Stimulated activated CD4-positive, alpha-beta T cell treated with anti-CD3 and anti-CD28 coated beads, Interleukin-1b, Interleukin-23, amount 100 ng/mL, for 48 hours (primary cell): ENCODE measurements at places on chromosomes 3 and 15.

DNA sequence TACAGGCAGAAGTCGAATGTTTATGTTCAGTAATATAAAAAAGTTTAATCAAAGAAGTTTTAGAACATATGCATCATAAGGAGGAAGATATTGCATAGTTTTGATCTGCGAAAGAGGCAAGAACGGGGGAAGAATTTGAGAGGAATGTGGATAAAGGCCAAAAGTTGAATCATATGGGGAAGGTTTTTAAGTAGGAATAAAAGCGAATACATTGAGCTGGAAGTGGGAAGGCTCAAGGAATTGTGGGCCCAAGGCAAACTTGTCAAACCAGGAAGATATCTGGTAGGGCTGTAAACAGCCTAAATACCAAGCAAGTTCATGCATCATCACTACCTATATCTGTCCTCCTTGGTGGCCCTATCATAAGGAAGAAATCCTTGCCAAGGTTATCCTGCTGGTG, 186.9 kb downstream of the MAGI1 start:
- DNase-seq, result no peak

DNA sequence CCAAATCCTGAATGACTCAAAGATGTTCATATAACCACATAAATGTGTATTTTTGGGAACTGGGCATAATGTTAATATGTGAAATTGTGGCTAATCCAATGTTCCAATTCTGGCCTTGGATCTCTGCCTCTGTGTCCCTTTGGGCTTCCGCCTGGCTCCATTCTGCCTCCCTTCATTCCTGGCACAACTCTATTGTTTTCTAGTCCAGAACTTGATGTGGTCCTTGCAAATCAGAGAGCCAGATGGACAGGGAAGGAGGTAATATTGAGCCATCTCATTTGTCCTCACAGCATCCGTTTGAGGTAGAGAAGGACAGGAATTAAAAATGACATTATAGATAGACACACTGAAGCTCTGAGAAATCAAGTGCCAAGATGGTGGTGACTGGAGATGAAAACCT, 355.7 kb upstream of the TBL1XR1 start:
- DNase-seq, result no peak

- no peak for DNase-seq
These were observed 8.1 kb upstream of the EPHA6 start for GRCh38 chr3:96806341-96806740.

- no peak for DNase-seq
These were observed 185.7 kb downstream of the CGGBP1 start for GRCh38 chr3:87873136-87873535.

GRCh38 chr3:184308744-184309143, 5.7 kb upstream of the EIF4G1 start:
- no peak for DNase-seq

DNA sequence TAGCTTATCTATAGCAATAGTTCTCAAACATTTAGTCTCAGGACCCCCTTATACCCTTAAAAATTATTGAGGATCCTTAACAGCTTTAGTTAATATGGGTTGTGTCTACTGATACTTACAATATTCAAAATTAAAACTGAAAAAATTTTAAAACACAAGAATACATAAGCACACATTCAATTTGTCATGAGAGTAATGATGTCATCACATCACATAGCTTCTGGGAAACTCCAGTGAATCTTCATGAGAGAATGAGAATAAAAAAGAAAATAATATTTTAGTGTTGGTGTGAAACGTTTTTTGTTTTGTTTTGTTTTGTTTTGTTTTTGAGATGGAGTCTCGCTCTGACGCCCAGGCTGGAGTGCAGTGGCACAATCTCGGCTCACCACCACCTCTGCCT, 25.2 kb upstream of the ACP3 start:
- no peak for DNase-seq

- DNase-seq, result no peak
These were observed 30.7 kb upstream of the CGNL1 start for GRCh38 chr15:57345584-57345983.

DNA sequence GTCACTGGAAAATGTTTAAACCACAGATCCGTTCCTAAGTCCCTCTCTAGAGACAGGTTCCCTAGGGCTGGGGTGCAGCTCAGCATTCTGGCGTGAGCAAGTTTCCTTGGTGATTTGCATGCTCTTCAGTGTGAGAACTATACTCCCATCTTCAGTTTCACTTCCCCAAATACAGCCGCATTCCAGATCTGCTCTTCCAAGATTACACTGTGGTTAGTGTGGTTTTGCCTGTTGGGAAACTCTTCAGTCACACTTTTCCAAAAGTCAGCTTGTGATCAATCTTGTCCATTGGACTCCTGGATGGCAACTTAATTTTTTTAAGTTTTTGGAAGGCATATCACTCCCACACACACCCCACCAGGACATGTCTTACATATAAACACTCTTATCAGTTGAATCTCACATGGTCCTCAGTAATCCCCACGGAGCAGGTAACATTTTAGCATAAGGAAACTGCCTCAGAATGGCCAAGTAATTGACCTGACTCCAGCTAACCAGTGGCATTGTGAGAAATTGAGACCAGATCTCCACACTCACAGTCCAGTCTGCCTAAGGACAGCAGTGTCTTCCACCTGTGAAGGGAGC, 33.5 kb upstream of the PTPN23 start:
- DNase-seq, result no peak

DNA sequence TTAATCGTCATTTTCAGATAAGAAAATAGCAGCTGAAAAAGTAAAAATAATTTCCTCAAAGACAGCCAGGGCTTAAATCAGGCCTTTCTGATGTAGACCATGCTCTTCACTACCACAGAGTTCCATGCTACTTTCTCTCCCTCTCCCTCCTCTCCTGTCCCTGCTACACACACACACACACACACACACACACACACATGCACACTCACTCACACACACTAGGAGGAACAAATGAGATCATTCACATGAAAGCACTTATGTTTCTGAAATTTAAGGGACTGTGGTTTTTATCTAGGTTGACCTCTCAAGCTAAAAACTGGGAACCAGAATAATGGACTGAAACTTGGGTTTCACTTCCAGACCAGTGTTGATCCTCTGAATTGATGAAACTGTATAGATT, 4.1 kb upstream of the PSMA4 start:
- DNase-seq, result no peak

DNA sequence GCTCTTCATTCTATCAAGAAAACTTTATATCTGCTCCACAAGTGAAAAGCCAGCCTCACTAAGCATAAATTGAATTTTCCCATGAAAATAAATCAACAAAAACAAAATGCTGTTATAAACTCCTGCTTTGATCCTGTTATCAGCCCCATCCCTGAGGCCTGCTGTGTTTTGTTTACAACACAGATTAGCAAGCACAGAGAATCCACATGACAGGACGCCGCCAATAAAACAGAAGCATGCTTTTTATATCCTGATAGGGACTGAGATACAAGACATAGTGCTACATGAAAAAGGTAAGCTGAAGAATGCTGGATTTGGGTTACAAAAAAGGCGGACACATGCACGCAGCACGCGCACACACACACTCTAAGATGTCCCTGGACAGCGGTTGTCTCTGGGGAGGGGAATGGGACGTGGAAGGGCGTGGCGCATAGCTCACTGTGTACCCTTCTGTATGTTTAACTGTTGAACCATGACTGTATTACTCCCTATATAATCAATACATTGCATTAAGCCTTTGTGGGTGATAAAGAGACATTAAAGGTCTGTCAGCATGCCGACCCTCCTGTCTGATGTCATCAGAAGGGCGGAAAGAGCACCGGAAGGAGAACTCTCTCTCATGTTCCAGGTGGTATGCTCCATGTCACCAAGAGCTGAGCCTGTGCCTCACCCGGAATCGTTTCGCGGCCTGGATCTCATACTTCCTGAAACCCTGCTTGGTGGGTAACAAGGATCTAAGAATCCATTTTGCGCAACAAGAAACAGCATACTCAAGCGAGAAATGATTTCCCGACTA, 93.9 kb downstream of the IQSEC1 start:
- DNase-seq, result no peak

GRCh38 chr3:176513604-176514003, 683.7 kb downstream of the TBL1XR1 start:
- no peak for DNase-seq

GRCh38 chr3:87164245-87164644, 62.9 kb upstream of the CHMP2B start:
- DNase-seq, result no peak

GRCh38 chr3:129644836-129645235, 38.4 kb upstream of the PLXND1 start:
- DNase-seq, result no peak

DNA sequence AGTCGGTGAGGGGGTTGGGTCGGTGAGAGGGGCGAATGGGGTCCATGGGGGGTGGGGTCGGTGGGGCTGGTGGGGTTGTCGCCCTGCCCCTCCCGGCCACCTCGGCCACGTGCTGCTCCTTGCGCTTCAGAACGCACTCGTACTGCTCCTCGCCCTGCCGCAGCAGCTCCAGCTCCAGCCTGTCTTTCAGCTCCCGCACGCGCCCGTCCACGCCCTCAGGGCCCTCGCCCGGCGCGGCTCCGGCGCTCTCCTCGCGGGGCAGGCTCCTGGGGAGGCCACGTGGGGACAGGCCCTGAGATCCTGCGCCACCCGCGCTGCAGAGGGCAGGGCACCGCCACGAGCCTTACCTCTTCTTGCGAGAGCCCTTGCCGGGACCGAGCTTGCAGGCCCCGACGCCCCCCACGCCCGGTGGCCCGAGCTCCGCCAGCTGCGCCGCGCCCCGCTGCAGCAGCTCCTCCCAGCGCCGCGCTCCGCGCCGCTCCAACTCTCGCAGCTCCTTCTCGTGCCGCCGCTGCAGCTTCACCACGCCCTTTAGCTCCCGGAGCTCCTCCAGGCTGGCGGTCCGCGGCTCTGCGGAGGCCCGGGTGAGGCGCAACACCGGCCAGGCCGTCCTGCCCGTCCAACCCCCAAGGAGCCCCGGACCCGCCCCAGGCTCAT, 8.2 kb upstream of the ANKRD63 start:
- DNase-seq, result no peak

- no peak for DNase-seq
These were observed 114.6 kb downstream of the CYP19A1 start for GRCh38 chr15:51223771-51224229.

- no peak for DNase-seq
These were observed 7.2 kb upstream of the STIMATE start for GRCh38 chr3:52904552-52904951.
